ENCODE measurements at places on chromosomes 5 and 9. TPM values are rescaled to one million over a fixed set of nuclear protein-coding genes. Genes with fewer than 3 reads are reported as not detected.
A peak's percentile ranks its signal among the peaks of the same experiment; 100 is the strongest.

DNA sequence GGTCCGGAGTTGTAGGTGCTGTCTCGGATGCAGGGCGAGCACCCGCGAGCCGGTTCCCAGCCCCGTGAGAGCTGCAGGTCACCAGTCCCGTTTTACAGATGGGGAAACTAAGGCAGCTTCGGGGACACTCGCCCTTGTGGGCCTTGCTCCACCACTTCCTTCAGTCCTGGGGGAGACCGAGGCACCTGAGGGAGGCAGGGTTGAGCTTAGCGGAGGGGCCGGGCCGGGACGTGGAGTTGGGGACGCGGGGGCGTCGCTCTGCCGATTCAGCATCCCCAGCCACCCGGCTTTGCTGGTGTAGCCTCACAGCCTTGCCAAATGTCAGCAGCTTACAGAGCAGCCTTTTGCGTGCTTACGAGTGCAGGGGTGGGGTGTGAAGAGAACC, 530 bp downstream of the BBLN start:
- H3K4me3 ChIP-seq = peak overlapping the region; percentile 83
- DNase-seq = peak; percentile 35
- peak overlapping the region; percentile 42 for H3K27ac ChIP-seq
- peaks cover 37% of the 10 kb centered on the region for H3K36me3 ChIP-seq
- H3K4me1 ChIP-seq = peaks cover 13% of the 10 kb centered on the region

- H3K4me1 ChIP-seq = peaks cover 8% of the 10 kb centered on the region
- no peak overlapping the region for H3K4me3 ChIP-seq
- no peaks in the 10 kb centered on the region for H3K36me3 ChIP-seq
- H3K27ac ChIP-seq = no peak overlapping the region
- H3K27me3 ChIP-seq = no peaks in the 10 kb centered on the region
These were observed 6.9 kb upstream of the UBAP1 start for GRCh38 chr9:34171753-34172535.

DNA sequence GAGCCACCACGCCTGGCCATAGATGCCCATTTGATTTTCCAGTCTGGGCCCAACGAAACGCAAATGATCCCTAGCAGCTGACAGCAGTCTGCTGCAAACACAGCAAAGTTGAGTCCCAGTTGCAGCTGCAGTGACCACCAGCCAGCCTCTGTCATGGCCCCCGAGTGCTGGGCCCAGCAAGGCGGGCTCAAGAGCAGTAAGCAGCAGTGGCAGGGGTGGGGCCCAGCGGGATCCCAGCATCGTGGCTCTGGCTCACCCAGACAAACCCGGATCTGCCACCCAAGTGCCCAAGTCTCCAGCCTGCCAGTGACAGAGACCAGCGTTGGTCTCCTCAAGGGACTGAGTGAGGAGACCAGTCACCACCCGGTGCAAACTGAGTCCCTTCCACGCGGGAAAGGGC, 6.9 kb upstream of the LTC4S start:
- H3K27ac ChIP-seq = no peak overlapping the region
- H3K4me3 ChIP-seq = no peak overlapping the region
- H3K4me1 ChIP-seq = peaks cover 3% of the 10 kb centered on the region
- H3K27me3 ChIP-seq = no peaks in the 10 kb centered on the region
- DNase-seq = no peak

GRCh38 chr9:82109626-82110025, 121.1 kb downstream of the SPATA31D1 start:
- no peaks in the 10 kb centered on the region for H3K36me3 ChIP-seq
- no peak overlapping the region for H3K27ac ChIP-seq
- no peak for DNase-seq
- H3K27me3 ChIP-seq = no peaks in the 10 kb centered on the region
- no peak overlapping the region for H3K4me3 ChIP-seq

- no peak overlapping the region for H3K4me3 ChIP-seq
- no peak overlapping the region for H3K27ac ChIP-seq
- no peaks in the 10 kb centered on the region for H3K4me1 ChIP-seq
- peaks cover 2% of the 10 kb centered on the region for H3K36me3 ChIP-seq
These were observed 121.0 kb downstream of the AUH start for GRCh38 chr9:91240596-91241165.

DNA sequence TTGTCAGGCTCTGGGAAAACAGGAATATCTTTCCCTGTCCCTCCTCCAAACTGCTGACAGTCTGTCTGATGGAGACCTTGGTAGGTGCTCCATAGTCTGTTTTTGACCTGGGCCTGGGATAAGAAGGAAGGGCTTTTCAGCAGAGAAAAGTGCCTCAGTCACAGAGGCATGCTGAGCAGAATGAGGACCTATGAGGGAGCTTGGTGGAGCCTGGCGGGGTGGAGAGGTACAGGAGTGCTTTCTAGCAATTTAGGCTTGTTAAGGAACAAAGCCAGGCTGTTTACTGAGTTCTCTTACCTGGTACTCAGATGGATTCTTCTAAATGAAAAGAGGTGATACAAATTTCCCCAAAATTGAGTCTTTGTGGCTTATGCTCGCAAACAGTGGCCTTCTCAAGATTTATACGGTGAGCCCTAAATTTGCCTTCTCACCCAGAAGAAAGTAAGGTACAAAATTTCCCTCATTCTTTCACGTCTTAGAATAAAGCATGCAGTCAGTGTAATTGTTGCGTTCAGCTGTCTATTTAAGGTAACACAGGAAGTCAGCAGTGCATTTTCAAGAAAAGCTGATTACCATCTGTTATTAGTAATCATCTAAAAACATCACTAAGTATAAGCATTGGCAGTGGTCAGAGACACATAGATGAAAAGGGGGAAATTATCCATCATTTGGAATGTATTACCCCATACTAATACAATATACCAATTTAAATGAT, 28.6 kb upstream of the IL13 start:
- peaks cover 11% of the 10 kb centered on the region for H3K36me3 ChIP-seq
- DNase-seq = no peak
- no peak overlapping the region for H3K27ac ChIP-seq

GRCh38 chr9:14212697-14213420, 101.1 kb downstream of the NFIB start:
- H3K27me3 ChIP-seq = no peaks in the 10 kb centered on the region
- H3K4me1 ChIP-seq = peaks cover 18% of the 10 kb centered on the region
- H3K27ac ChIP-seq = no peak overlapping the region
- H3K36me3 ChIP-seq = no peaks in the 10 kb centered on the region
- H3K4me3 ChIP-seq = no peak overlapping the region

DNA sequence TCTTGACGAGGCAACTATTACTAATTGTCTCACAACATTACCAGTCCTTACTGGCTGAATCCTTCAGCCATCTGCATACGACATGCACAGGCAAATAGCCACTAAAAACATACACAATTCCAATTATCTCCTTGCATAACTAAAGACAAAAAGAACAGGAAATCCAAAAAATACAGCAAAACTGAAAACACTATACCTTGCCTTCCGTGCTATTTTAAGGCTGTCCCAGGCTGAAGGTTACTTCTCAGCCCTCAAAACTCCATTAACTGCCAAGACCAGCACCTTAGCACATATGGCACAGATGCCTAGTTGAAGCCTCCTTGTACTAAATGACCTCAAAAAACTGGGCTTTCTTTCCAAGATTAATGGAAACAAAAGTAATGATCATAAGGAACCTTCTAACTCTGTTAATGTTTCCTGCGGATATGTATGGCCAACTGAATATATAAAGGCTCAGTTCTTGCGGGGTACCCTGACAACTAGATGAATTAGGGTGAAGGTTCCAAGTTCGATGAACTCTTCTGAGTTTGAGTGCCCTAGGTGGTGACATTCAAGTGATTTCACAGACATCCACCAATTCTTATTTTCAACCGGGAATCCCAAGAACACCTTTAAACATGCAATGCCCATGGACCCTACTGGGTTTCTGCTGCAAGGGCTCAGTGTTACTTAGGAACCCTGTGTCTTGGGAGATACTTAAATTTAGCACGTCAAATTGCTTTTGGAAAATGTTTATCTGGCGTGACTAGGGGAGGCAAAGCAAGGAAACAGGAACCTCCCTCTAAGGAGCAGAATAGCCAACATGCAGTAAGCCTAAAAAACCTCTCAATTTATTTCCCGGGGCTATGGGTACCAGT, 455.3 kb downstream of the RAB3C start:
- H3K4me3 ChIP-seq = peak overlapping the region; percentile 77
- DNase-seq = peak; percentile 32
- no peaks in the 10 kb centered on the region for H3K36me3 ChIP-seq
- peak overlapping the region; percentile 80 for H3K27ac ChIP-seq
- no peaks in the 10 kb centered on the region for H3K27me3 ChIP-seq
- H3K4me1 ChIP-seq = peaks cover 15% of the 10 kb centered on the region

GRCh38 chr5:43422143-43422542, 10.0 kb upstream of the CCL28 start:
- no peaks in the 10 kb centered on the region for H3K27me3 ChIP-seq
- DNase-seq = peak; percentile 10

DNA sequence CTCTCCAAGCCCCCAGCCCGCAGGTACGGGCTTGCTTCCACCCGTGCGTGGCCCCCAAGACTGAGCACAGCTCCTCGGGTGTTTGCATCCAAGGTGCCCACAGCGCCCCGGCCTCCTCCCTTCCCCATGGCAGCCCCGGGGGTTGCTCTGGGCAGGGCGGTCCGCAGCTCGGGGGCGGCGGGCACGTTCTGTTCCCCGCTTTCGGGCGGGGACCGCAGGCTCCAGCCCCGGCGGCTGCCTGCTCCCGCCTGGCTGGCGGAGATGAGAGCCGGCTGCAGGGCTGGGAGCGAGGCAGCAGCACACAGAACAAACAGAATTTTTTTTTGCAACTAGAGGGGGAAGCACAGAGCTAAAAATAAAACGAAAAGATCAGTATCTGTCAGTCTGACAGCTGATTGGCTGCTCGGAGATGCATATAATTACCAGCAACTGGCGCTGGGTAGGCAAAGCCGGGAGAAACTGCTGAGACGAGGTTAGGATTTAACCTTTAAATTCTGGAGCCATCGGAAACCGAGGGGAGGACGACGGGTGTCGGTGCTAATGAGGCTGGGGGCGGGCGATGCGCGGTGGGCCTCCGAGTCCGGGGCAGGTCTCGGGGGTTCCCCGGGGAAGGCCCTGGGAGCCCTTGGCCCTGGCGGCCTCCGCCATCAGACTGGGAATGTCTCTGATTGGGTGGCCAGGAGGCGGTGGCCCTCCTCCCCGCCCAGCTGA, 142.7 kb upstream of the IER5L start:
- peak overlapping the region; percentile 43 for H3K4me3 ChIP-seq
- DNase-seq = peak; percentile 95
- no peaks in the 10 kb centered on the region for H3K27me3 ChIP-seq
- no peaks in the 10 kb centered on the region for H3K36me3 ChIP-seq

GRCh38 chr5:141708016-141708415, 26.0 kb upstream of the ARAP3 start:
- H3K4me1 ChIP-seq = peaks cover 4% of the 10 kb centered on the region
- no peaks in the 10 kb centered on the region for H3K36me3 ChIP-seq
- no peak for DNase-seq
- H3K27ac ChIP-seq = no peak overlapping the region
- H3K27me3 ChIP-seq = peaks cover 34% of the 10 kb centered on the region

DNA sequence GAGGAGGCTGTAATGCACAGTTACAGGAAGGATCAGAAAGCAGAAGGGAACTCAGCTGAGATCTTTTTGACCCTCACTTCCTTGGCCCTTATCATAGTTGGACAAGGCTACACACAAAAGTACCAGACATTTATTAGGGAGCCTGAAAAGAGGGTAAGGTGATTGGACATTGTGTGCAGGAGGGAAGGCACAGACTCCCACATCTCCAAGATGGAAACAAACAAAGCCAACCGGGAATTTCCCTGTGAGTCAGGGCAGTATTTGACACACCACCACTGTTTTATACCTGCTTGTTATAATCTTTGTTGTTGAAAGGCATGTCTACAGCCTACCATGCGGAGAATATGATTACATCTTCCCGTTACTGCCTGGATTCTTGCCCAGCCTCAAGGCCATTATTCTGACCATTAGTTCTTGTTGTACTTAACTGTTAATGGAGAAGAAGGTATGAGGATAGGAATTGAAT, 3.0 kb upstream of the CCNG1 start:
- no peaks in the 10 kb centered on the region for H3K27me3 ChIP-seq
- H3K36me3 ChIP-seq = peaks cover 2% of the 10 kb centered on the region

DNA sequence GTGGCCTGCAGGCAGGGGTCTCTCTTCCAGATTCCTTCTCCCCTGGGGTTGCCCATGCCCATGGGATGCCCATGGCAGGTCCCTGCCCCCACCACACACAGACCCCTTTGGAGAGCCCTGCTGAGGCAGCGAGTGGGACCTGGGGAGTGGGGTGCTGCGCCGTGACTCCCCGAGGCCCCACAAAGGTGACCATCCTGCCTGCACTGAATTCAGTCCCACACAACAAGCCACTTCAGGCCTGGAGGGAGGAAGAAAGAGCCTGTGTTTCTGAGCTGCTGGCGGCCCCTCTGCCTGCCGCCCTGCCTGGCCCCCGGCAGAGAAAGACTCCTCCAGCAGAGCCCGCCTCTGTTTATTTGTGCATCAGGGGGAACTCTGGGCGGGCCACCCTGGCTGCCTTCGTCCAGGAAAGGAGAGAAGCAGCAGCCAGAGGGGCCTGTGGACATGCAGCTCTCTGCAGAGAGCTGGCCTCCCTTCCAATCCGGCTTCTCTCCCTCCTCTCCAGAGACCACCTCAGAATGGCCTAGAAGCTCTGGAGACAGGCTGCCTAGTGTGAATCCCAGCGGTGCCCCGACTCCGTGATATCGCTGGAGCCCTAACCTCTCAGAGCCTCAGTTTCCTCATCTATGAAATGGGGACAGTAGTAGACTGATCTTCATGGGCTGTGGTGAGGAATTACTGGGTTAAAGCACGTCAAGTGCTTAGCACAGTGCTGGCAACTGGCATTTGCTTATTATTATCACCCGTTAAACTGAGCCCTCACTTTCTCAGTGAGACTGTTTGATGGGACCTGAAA, 72.9 kb downstream of the COL27A1 start:
- H3K27ac ChIP-seq = no peak overlapping the region
- DNase-seq = no peak
- no peaks in the 10 kb centered on the region for H3K27me3 ChIP-seq
- H3K4me3 ChIP-seq = no peak overlapping the region
- H3K36me3 ChIP-seq = peaks cover 34% of the 10 kb centered on the region

The LCP2 gene
- total RNA-seq = 4.4 TPM

The ZFP2 gene
- total RNA-seq = 2.9 TPM

The SHOC1 gene
- not detected for total RNA-seq
